ENCODE measurements at places on chromosomes 1 and 21.

DNA sequence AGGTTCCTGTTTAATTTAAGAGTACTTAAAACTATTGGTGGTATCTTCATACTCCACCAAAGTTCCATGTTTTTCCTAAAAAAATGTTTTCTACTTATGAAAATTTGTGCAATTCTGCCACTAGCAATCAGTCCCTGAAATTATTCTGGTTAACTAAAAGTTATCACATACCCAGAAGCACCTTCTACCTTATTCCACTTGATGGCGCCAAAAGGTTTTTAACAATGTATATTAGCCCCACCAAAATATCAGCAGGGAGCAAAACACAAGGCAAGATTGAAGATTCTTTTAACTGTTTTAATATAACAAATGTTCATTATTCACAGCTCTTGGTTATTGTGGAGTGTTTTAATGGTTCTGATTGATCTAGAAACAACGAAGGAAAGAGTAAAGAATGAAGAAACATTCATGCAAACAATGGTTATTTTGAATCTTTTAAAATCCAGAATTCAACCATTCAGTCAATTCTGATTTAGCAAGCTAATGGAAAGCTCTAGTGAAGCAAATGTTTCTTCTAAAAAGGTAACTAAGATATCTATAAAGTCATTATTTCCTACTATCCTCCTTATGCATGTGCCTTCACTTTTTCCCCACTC, 67.2 kb downstream of the TTLL7 start:
- DNase-seq, result no peak

DNA sequence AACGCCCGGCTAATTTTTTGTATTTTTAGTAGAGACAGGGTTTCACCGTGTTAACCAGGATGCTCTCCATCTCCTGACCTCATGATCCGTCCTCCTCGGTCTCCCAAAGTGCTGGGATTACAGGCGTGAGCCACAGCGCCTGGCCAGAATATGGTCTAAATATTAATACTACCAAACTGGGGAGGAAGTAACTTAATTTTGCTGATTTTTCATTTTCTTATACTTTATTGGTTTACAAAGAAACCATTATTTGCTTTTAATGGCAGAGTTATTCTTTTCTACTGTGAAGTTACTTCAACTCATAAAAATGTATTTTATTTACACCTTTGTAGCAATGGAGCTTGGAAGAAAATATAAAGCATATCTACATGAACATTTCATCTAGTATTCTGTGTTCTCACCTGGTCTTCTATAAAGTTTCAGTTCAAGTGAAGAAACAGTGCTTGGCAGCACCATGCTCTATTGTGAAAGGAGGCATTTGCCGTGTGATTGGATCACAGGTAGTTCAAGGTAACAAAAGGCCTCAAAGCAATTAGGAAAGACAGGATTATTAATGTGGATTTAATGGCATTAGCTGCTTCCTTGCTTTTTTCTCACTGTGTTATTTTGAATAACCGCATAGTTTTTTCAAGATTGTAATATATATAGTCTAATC, 13.6 kb downstream of the GBP1 start:
- no peak for DNase-seq

DNA sequence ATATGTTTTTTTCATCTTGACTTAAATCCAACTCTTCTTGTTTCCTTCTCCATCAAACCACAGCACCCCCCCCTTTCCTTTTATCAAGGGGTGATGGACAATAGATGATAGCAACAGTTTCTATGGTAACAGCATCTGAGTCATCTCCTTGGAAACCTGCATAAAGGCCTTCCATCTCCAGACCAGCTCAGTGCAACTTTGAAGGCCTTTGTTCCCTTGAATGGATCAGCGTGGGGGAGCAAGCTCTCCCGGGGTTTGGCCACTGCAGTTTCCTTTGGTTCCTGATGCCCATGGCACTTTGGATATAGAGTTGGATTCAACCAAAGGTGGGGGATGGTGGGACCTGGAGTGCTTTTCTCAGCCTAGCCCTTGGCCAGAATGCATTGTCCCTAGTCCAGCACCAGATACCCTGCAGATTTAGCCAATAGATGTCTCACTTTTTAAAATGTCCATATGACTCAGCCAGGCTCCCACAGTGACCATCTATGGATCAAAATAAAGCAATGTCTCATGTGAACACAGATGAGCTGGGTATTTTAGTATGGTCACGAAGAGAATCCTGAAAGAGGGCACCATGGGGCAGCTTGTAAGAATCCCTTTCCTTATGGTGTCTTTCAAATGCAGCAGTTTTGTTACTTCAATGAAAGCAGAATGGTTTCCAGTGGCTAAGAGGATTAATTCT, 127.7 kb downstream of the SPATA46 start:
- no peak for DNase-seq

GRCh38 chr1:91712981-91713841, 172.7 kb downstream of the TGFBR3 start:
- DNase-seq, result peak; percentile 39

DNA sequence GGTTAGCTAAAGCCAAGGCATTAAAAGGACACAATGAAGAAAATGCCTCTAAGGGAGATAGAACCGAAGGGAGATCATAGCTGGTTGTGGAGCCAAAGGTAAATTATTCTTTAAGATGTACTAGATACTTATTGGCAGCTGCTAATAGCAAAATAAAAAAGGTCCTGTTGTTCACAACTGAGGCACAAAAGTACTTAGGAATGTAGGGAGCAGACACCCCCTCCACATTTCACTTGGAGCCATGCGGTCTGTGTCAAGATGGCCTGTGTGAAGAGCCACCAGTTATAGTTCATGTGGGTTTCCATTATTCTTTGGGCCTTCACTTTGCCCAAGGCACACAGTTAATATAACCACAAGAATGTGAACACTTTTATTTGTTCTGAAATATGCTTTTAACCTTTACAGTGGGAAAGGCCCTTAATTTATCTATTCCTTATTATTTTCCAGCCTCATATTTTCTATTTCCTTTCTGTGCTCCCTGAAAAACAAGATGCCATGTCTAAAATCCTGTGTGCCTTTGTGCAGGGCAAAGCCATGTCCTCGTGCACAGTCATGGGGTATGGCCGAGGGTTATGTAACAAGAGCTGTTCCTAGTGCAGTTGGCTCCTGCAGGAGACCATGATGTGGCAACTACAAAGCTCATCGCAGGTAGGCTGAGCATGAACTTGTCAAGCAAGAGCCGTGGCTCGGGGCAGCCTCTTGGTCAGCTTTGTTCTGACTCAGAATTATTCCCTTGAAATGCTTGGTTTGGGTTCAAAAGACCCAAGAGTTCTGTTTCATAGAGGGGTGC, 16.2 kb upstream of the WDR26 start:
- DNase-seq, result no peak

GRCh38 chr21:18467715-18468114, 64.1 kb upstream of the TMPRSS15 start:
- DNase-seq, result no peak

DNA sequence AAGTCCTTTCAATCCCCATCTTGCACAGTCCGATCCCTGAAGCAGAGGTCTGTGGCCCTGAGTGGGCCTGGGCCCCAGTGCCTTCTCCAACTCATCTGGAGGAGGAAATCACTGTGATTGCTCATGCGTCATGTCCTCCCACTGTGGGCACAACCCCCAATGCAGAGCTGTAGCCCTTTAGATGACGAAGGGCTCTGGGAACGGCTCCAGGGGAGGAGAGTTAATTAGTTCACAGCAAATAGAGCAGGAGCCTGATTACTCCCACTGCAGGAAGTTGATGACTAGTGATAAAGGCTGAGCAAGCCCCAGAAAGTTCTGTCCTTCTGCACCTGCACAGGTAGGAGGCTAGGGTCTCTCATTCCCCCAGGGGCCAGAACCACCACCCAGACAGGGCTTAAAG, 111.5 kb downstream of the CCDC185 start:
- DNase-seq, result no peak

- no peak for DNase-seq
These were observed 136.2 kb upstream of the DMRTA2 start for GRCh38 chr1:50559421-50559820.

GRCh38 chr1:24502065-24502708, 449 bp upstream of the RCAN3 start:
- DNase-seq, result peak; percentile 82

- DNase-seq, result no peak
These were observed 152.3 kb upstream of the SPAG17 start for GRCh38 chr1:118337346-118337745.

- no peak for DNase-seq
These were observed 104.2 kb upstream of the SLC45A1 start for GRCh38 chr1:8213676-8214075.

DNA sequence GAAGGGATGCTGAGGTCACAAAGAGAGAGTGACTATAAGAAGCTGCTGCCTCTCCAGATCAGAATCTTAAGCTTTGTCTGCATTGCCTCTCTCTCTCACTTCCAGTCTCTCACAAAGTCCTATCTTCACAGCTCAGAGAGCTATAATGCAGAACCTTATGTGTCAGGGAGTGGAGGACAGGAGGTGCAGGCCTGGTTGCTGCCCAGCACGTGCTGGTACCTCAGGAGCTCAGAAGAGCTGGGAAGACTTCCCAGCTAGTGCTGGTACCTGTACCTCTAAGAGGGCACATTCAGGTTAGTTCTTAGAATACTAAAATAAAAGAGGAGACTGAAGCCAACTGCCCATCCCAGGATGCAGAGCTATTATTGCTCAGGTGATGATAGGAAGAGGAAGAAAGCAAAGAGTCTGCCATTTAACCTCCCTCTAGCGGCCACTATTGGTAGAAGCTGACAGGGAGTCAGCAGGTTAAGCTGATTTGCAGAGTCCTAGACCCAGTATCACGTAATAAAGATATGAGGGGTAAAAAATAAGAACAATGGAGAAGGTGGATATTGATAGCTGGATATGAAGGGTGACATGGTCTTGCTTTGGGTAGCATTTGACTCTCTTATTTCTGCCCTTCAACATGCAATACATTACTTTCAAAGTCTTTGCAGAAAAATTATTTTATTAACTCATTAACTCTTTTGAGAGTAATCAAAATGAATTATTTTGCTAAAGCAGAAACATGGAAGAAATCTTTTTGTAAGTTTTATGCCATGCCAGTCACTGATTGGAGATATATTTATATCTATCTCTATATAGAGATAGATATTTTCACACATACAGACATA, 138.1 kb upstream of the HMCN1 start:
- DNase-seq, result no peak

DNA sequence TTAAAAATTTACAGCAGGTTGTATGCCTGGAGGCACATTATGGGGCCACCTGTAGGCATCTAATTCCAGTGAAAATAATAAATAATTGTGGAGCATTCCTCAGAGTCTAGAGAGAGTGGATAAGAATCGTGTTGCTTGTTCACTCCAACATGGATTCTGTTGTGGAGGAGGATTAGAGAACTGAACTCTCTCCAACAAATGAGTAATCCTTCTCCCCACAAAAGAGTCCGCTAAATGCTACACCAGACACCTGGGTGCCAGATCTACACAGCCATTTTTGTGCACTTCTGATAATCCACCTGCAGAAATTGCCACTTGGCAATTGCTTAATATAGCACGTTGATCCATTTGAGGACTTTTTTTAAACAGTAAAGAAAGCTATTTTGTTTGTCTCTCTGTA, 113.7 kb upstream of the DPYD start:
- no peak for DNase-seq

DNA sequence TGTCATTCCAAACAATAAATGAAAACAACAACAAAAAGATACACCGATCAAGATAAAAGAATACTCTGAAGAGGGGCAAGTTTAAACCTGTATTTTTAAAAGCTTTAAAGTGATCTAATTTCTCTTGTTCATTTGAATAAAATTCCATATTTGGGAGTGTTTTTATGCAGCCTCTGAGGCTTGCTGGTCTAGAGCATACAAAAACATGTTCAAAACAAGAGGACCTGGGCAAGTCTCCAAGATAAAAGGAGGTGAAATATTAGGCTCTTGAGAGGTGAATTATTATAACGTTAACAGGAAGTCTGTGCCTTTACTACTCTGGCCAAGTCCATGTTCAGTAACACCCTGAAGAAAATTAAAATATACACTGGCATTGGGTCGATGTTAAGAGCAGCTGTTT, 20.1 kb downstream of the URB1 start:
- no peak for DNase-seq

GRCh38 chr1:34930702-34931071, 1.2 kb upstream of the DLGAP3 start:
- no peak for DNase-seq

GRCh38 chr1:63780565-63780964, 6.7 kb downstream of the ROR1 start:
- no peak for DNase-seq

DNA sequence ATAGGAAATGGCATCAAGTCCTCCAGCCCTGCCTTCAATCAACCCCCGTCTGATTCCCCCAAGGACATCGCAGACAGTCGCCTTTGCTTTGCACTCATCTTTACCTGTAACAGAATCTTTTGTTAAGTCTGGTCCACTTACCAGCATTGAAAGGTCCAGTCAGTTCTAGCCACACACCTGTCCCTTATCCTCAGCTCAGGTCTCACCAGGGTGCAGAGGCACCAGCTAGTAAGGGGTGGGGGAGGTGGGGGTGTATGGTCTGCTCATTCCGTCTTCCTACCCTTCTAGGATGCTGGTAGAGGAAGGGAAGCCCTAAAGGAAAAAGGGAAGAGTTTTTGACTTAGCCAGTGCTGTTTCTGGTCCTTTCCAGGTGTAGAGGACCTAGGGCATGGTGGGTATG, 427.7 kb downstream of the MATN1 start:
- no peak for DNase-seq

DNA sequence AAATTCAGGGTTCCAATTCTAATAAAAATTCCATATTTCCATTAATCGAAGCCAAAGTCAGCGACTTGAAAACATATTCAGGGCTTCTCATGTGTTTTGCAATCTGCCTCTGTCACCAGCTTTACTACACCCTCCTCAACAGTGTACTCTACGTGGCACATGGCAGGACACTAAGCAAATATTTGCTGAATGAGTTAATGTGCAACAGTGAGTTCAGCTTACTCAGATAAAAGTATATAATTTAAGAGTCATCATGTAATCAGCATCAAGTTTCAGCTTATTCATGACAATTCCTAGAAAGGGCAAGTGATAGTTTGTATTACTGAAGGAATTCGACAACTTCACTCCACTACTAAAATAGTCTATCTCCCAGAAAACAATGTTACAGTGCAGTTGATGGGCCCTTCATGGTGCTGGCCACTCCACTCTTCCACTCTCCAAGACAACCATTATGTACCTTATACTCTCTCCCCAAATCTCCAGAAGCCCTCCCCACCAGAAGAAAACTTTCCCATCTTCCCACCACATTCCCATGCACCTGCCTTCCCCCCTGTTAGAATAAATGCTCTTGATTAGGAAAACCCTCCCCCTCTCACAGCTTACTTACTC, 97.3 kb downstream of the TTLL7 start:
- peak; percentile 62 for DNase-seq
